ENCODE measurements at places on chromosomes 6 and 20. TPM values are rescaled to one million over a fixed set of nuclear protein-coding genes. Genes with fewer than 3 reads are reported as not detected.

PLA2G7 gene
- polyA plus RNA-seq = not detected

COL12A1 gene
- polyA plus RNA-seq = not detected

C4B gene
- not detected for polyA plus RNA-seq

TPD52L2 gene
- 80.4 TPM for polyA plus RNA-seq

TFAP2A gene
- polyA plus RNA-seq = not detected

FRMD1 gene
- polyA plus RNA-seq = not detected

BPIFA1 gene
- polyA plus RNA-seq = not detected

All from IgD-negative memory B cell (primary cell).